ENCODE measurements at places on chromosomes 12 and 14. TPM values are rescaled to one million over a fixed set of nuclear protein-coding genes. Genes with fewer than 3 reads are reported as not detected.

The TAS2R9 gene
- total RNA-seq, result not detected

The AKAP5 gene
- total RNA-seq, result 3.8 TPM

The ZC2HC1C gene
- 2.5 TPM for total RNA-seq

The SLC4A8 gene
- 27.6 TPM for total RNA-seq

The VWF gene
- 73.5 TPM for total RNA-seq

The ACAD10 gene
- 37.1 TPM for total RNA-seq

The PLEKHG7 gene
- total RNA-seq, result 1.2 TPM

The KERA gene
- 52.3 TPM for total RNA-seq

The PKP2 gene
- total RNA-seq, result 24.0 TPM

The GPRC5A gene
- total RNA-seq, result 6.4 TPM

The ACVRL1 gene
- total RNA-seq, result 47.7 TPM

The RAD51AP1 gene
- 21.4 TPM for total RNA-seq

The MANSC4 gene
- total RNA-seq, result not detected

The KLRF1 gene
- 1.1 TPM for total RNA-seq

The ADAM21 gene
- not detected for total RNA-seq

The KRT2 gene
- not detected for total RNA-seq

The MYBPC1 gene
- total RNA-seq, result 226 TPM

The KRT77 gene
- total RNA-seq, result 1.2 TPM

The P2RX2 gene
- not detected for total RNA-seq

The PLA2G1B gene
- total RNA-seq, result not detected

The RSRC2 gene
- total RNA-seq, result 138 TPM

The CBLN3 gene
- total RNA-seq, result 2.0 TPM

The C12orf50 gene
- 0.22 TPM for total RNA-seq

The WNT1 gene
- not detected for total RNA-seq

The AGAP2 gene
- 7.3 TPM for total RNA-seq

The AQP2 gene
- total RNA-seq, result not detected

The CLMN gene
- 25.3 TPM for total RNA-seq

The SYCP3 gene
- not detected for total RNA-seq

The DLK1 gene
- 112 TPM for total RNA-seq

The TRHDE gene
- total RNA-seq, result 23.5 TPM

The RERG gene
- total RNA-seq, result 23.4 TPM

The CLEC14A gene
- total RNA-seq, result 27.9 TPM

The OR9K2 gene
- not detected for total RNA-seq

The TSPAN8 gene
- 1.4 TPM for total RNA-seq

The NOC4L gene
- total RNA-seq, result 7.6 TPM

Data from camera-type eye (tissue), 1 donor.